ENCODE measurements at places on chromosomes 7 and 10.

GRCh38 chr7:25375805-25376600 lies 147.7 kb upstream of the NPVF start:
- no peak for DNase-seq

DNA sequence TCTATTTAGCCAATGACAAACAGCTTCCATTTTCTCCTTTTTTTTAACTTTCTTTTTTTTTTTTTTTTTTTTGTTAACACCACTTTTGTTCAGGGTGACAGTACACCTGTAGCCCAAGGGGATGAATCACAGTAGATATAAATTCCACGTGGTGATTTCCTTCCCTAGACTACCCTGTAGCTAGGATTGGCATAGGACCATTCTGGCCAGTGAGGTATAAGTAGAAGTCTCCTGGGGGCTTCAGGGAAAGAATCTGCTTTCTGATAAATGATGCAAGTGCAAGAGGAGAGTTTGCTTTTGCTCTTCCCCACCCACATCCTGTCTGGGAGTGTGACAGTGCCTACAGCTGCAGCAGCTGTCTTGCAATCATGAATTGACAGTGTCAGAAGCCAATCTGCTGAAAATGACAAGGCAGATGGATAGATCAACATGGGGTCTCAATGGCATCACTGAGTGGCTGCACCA lies 63.2 kb upstream of the TOMM7 start:
- no peak for DNase-seq

DNA sequence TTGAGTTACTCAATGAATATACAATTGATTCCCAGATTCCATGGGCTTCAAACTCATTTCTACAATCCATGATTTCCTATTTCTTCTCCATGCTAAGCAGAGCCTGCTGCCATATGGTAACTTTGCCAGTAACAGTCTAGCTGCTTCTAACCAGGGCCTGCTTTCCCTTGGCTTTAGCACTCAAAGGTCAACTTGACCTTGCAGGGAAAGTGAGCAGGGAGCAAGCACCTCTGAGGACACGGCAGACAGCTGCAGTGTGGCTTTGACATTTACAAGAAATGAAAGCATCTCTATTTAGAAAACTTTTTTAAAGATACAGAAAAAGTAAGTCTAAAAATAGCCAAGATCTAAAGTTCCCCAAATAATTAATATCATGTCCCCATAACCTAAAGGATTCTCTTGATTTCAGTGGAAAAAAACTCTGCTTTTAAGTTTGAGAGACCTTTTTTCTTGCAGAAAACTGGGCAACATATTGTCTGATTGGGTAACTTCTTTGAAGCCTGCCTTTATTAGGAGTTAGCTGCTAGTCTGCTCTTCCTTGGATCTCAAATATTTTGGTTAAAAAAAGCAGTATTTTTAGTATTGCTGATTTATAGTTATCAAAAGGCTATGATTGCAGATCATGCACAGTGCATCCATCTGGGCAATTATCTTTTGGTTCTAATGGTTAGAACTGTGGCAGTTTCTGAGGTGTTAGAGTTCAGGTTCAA lies 257.9 kb downstream of the AHR start:
- no peak for DNase-seq

- DNase-seq, result no peak
Measured at GRCh38 chr10:30384701-30385201, 35.7 kb upstream of the MTPAP start.

- no peak for DNase-seq
Measured at GRCh38 chr7:158110034-158110590, 477.5 kb downstream of the PTPRN2 start.

GRCh38 chr7:70554646-70555045 lies 577.3 kb upstream of the GALNT17 start:
- no peak for DNase-seq

- DNase-seq, result no peak
Measured at GRCh38 chr7:80876894-80877414, 41.9 kb downstream of the SEMA3C start.

- DNase-seq, result no peak
Measured at GRCh38 chr7:33053721-33054120, 8.9 kb downstream of the NT5C3A start.

DNA sequence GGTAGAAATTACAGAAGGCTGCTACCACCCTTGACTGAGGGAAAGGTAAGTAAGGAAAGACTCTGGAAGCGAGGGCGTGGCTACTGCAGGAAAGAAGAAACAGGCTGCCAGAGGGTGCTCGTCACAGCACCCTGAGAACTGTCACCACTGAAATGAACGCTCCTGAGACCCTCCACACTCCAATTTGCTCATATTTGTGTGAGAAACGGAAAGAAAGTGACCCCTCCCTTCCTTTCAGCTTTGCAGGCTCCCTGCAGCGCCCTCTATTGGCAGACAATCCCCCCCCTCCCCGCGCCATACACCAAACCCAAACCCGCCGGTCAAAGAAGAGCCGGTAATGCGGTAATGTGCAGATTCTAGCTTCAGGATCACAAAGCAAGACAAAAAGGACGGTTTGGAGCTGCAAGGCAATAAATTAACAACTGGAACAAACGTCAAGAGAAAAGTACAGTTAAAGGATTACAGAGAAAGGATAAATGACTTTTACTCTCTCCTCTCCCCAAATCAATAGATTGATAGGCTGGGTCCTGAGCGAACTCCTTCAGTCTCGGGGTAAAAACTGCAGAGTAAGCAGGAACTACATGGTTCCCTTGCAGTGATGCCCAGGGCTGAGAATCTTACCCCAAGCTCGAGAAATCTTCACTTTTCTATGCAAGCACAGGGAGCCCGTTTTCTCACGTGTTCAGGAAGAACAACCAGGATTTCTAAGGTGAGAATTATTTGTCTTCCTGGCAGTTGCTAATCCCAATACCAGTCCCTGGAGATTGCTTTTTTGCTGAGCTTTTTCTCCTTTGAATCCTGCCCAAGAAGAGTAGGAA lies 47.6 kb downstream of the STEAP1B start:
- no peak for DNase-seq

GRCh38 chr7:30173058-30173897 lies 38.5 kb downstream of the MTURN start:
- DNase-seq, result no peak

DNA sequence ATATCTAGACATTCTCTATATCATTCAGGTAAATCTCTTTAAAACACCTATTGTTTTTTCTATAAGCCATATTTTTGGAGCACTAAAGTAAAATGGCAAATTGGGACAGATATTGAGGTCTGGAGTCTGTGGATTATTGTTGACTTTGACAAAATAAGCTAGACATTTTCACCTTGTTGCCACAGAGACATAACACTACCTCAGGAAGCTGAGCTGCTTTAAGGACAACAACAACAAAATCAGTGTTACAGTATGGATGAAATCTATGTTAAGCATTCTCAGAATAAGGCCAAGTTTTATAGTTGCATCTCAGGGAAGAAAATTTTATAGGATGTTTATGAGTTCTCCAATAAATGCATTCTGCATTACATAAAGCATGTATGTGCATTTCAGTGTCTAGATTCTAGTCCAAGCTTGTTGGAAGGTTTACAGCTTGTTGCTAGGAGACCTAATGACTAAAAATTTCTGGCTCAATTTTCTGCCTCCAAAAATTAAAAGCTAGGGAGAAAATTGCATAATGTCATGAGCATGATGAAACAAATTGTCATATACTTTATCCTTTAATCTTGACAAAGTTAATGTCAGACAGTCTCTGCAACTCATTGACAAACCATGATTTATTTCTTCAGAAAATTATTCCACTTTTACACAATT lies 18.3 kb downstream of the LIPM start:
- no peak for DNase-seq

- no peak for DNase-seq
Measured at GRCh38 chr10:114232561-114233176, 6.4 kb upstream of the VWA2 start.

DNA sequence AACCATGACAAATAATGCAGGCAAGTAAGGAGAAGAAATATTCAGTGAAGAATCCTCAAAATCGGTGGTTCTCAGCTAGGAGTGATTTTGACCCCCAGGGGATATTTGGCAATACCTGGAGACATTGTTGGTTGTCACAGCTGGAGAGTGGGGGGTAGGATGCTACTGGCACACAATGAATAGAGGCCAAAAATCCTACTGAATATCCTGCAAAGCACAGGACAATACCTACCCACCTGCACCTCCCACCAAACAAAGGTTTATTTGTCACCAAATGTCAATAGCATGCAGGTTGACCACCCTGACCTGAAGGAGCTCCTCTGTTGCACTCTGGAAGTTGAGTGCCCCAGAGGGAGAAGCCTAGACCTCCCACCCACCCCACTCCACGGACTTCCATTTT lies 1028.6 kb downstream of the CNTNAP2 start:
- DNase-seq, result no peak

- DNase-seq, result no peak
Measured at GRCh38 chr7:47145186-47145725, 436.7 kb downstream of the TNS3 start.

DNA sequence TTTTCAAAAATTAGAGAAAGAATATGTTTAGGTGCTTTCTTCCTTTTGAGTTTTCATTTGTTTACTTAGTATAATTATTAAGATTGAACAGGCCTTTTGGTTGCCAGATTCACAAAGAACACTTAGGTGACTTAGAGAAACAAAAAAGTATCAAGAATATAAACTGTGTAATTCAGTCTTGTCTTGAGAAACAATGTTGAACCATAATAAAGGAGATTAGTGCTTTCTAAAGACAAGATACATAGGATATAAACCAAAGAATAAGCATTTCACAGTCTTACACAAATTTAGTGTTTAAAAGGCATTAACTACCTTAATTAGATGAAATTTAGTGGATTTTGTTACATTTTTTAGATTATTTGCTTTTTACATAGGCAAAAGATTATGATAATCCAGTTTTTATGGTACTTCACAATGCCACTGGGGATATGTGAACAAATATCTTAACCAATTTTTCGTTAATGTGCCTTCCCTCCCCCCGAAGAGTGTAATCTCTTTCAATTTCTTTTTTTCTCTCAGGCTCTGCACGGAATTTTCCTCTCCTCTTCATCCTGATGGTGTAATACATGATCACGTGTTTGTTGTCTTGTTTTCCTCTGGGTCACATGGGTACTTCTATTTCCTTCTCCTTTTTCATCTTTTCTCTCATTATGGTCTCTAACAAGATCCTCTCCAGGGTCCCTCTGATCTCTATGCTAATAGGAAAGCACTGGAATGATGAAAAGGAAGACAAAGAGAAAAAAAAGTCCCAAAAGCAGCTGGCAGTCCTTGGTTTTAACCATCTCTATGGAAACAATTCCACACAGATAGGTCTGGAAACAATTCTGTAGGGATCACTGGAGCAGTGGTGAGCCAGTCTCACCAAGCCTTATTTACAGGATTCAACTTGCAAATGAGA lies 3.7 kb upstream of the HNRNPH3 start:
- DNase-seq, result no peak

DNA sequence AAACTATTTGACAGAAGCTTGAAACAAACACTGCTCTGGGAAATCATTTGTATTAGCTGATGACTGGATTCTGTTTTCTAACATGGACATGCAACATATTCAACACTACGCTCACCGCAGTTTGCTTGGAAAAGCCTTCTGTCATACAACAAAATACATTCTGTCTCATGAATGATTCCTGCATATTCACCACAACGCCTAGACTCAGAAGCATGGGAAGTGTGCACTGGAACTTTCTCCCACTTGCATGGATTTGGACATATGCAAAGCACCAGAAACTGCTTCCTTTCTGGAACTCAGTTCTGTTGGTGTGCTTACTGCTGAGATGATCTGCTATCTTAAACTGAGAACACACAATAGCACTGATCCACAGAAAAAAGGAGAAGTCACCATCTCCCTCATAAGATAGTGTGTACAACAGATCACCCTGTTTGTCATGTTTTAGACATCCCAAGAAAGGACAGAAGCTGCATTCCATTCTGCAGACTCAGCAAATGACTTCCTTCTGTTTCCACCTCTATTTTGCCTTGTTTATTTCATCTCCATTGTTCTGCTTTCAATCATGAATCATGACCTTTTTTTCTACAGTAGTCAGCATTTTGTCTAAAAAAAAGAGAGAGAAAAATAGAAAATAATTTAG lies 115.8 kb downstream of the HTR7 start:
- DNase-seq, result no peak

- no peak for DNase-seq
Measured at GRCh38 chr10:11631890-11632587, 20.6 kb upstream of the USP6NL start.

DNA sequence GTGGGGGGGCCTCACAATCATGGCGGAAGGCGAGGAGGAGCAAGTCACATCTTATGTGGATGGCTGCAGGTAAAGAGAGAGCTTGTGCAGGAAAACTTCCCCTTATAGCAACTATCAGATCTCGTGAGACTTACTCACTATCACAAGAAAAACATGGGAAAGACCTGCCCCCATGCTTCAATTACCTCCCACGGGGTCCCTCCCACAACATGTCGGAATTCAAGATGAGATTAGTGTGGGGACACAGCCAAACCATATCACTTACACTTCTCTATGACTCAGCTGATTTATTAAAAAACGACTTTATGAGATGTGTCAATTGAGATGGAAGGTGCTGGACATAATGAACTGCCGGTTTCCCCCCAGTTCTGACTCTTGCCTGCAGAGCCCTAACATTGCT lies 23.8 kb upstream of the CHN2 start:
- DNase-seq, result no peak

GRCh38 chr7:93949423-93949822 lies 27.9 kb downstream of the GNG11 start:
- no peak for DNase-seq

DNA sequence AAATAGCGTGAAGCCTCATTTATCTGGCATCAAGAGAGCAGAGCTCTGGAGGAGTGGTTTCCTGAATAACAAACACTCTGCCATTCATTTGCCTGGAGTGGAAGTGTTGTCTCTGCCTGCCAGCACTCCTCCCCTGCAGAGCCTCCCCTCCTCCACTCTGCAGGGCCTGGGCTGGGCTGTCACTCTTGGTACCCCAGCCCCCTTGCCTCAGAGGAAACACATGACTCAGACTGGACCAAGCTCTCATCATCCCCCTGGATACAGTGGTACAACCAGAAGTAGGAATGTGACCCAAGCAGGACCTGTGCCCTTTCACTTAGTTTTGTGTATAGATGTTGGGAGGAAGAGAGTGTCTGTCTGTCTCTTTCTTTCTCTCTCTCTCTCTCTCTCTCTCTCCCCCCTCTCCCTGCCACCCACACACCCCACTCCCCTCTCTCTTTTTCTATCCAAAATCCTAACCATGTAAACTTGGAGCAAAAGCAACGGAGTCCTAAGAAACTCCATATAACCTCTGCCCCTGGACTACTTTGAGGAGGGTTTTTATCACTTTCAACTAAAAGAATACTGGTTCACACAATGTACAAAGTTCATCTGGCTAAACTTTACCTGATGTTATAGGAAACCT lies 43.9 kb downstream of the DOCK4 start:
- DNase-seq, result no peak

GRCh38 chr7:45048748-45049147 lies 40.0 kb downstream of the NACAD start:
- no peak for DNase-seq

DNA sequence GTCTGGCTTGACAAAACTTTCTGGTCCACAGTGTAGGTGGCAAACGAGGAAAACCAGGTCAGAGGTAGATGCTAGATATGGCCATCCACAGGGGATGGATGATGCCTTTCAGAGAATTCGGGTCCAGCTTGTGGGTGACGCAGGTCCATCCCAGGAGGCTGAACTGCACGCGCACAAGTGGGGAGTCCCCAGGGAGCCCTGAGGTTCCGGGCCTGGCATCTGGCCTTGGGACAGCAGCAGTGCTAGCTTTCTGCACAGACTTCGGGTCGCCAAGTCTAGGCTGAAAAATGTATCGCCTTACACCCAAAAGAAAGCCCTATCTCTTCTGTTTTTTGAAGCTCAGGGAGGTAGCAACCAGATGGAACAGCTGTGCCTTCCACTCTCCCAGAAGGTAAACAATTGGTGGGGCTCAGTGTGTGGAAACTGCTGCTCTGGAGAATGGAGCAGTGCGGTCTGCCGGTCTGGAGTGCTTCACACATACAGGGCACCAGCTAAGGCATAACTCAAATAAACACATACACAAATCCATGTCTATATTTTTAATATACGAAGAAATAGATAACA lies 119.3 kb upstream of the ACBD5 start:
- no peak for DNase-seq
